ENCODE measurements at places on chromosomes 13 and 19. TPM values are rescaled to one million over a fixed set of nuclear protein-coding genes. Genes with fewer than 3 reads are reported as not detected.

ZNF708 gene
- total RNA-seq, result 0.90 TPM

PRSS57 gene
- total RNA-seq, result 0.14 TPM

CFAP97D2 gene
- total RNA-seq, result not detected

COL5A3 gene
- 3.8 TPM for total RNA-seq

CEACAM8 gene
- not detected for total RNA-seq

KIR2DL3 gene
- total RNA-seq, result not detected

PCID2 gene
- 38.3 TPM for total RNA-seq

LYL1 gene
- 0.69 TPM for total RNA-seq

TEKTIP1 gene
- not detected for total RNA-seq

KLK11 gene
- total RNA-seq, result 0.12 TPM

CBLC gene
- total RNA-seq, result not detected

RXFP2 gene
- total RNA-seq, result not detected

KCNN4 gene
- total RNA-seq, result 48.4 TPM

SIGLEC11 gene
- 0.24 TPM for total RNA-seq

CCDC8 gene
- not detected for total RNA-seq

CEACAM3 gene
- not detected for total RNA-seq
